ENCODE measurements at places on chromosomes 2 and 18. TPM values are rescaled to one million over a fixed set of nuclear protein-coding genes. Genes with fewer than 3 reads are reported as not detected.

GRCh38 chr2:102101849-102102635 is 40.5 kb upstream of the IL1R1 start:
- no peak for DNase-seq

DNA sequence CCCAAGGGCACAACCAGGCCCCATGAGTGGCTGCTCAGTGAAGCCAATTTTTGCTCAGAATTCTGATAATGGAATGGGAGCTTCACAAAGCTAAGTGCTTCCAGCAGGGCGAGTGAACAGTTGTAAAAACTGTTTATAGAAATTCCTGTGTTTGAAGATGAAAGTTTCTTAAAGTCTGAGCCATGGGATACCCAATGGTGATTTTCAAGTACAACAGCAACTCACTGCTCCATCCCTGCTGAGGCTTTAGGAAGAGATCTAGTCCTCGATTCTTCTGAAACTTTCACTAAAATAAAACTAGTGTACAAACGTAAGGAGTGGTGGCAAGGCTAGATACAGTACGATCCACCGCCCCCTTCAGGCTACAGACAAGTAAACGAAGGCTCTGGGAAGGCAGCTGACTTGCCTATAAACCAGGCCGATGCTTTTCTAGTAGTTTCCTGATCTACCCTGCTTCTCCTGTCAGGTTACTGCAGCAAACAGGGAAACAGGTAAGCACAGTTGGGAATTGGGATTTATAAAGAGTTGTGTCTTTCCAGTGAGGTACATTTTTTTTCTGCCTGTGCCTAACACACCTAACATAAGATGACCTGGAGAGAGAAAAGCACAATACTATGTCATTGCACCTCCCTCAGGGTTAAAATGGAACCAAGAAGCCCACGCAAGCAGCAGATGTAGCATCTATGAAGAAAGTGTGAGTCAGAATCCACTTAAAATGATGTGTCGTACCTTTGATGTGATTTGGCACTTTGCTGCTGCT is 108.7 kb downstream of the UXS1 start:
- DNase-seq, result peak; percentile 55

DNA sequence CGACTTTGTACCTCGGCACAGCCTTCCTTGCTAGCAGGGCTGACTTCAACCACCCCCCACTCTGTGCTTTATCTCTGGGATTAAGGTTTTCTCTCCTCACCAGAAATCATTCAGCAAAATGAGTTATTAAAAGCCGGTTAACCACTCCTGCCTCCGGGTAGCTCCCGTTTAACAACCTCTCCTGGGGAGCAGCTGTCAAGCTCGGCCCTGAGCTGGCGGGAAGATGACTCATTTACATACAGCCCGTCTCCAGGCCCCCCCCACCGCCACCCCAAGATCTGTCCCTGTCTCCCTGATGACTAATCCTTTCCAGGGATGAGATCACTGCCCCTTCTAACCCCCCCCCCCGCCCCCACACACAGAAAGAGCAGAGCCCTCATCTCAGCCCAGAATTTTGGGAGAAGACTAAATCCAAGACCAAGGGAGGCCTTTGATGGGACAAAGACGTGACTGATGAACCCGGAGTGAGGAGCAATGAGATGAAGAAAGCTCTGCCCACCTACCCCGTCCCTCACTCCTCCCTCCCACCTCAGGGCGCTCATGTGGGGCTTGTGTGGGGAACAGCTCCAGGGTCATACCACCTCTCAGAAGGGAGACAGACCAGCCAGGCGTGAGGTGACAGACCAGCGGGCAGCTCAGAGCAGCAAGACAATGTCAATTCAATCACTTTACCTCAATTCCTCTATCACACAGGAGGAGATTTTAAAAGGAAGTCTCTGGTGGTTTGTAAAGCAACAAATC is 131.4 kb downstream of the MSH2 start:
- peak; percentile 74 for DNase-seq

DNA sequence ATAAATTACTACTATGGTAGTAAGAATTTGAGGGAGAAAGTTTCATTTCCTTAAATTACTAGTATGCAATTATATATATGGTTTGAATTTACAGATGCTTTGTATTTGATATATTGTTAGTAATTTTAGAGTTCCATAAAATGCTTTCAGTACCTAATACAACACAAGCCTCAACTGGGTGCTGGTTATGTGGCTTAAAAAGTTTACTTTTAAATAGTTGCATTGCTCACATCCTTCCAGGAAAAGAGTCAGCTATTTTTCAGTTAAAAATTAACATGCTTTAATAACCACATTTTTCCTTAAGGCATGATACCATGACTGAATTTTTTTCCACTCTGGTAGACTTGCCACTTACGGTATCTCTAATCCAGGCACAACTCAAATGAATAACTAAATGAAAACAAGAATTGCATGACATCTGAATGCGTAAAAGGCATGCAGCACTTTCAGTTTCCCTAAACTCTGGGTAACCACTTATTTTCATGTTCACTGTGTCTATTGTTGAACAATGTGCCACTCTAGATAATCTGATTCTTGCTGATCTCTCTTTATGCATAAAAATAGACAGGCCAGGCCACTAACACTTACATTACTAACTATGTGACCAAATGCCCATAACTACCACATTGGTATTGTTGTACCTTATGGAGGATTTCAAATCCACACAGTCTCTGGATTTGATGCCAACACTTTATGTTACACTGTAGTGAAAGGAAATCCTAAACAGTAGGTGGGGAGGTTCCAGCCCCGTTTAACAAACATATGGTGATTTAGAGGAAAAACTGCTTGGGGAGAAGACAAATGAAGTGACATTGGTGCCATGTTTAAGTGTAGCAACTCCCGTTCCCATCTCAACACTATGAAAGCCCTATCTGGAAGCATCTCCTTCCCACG is 35.5 kb upstream of the SLC35F5 start:
- no peak for DNase-seq

- DNase-seq, result peak; percentile 87
These were observed 39.8 kb downstream of the EFEMP1 start for GRCh38 chr2:55883829-55884228.

GRCh38 chr2:9366026-9366425 is 57.3 kb downstream of the ITGB1BP1 start:
- no peak for DNase-seq

GRCh38 chr2:208001924-208002323 is 23.4 kb downstream of the PLEKHM3 start:
- DNase-seq, result no peak

- DNase-seq, result peak; percentile 57
These were observed 27.1 kb downstream of the VPS54 start for GRCh38 chr2:63992061-63992685.

Gene C2orf78
- total RNA-seq, result not detected

Gene CD302
- total RNA-seq, result 13.4 TPM

Gene OTOS
- not detected for total RNA-seq

Gene INHA
- 0.43 TPM for total RNA-seq

Gene TP53I3
- total RNA-seq, result 66.9 TPM

Gene PROKR1
- total RNA-seq, result not detected
